ENCODE measurements at places on chromosomes 16 and 17. TPM values are rescaled to one million over a fixed set of nuclear protein-coding genes. Genes with fewer than 3 reads are reported as not detected.

DNA sequence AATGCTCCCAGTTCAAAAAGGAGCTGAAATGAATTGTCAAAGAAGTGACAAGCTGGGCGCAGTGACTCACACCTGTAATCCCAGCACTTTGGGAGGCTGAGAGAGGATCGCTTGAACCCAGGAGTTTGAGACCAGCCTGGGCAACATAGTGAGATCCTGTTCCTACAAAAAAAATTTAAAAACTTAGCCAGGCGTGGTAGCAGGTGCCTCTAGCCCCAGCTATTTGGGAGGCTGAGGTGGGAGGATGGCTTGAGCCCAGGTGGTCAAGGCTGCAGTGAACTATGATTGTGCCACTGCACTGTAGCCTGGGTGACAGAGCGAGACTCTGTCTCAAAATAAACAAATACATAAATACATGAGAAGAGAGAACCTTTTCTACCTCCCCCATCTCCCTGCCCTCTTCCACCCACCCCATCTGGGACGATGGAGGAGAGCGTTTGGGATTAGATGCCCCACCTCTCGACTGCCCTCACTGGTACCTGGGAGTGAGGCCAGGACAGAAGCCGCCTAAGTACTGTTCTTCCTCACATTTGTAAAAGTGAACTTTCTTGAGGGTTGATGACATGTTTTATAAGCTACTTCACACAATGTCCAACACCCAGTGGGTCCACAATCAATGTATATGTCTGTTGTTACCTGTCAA lies 2.4 kb downstream of the IL4R start:
- no peak for DNase-seq

DNA sequence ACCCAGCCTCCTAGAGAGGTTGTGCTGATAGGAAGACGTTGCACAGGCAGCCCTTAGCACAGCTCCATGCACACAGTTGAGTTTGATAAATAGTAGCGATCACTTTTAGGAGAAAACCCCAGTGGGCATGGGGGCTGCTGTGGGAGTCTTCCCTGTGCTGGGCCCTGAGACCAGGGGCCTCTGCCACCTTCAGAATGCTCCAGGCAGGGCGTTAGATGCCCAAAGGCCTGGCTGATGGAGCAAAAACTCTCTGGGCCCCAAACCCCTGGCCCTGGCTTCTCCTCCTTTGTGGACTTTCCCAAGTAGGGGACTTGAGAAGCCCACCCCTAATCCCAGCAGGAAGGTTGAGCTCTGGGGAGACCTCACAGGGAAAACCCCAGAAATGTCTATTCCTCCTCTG lies 14.3 kb upstream of the SLC4A1 start:
- no peak for DNase-seq

DNA sequence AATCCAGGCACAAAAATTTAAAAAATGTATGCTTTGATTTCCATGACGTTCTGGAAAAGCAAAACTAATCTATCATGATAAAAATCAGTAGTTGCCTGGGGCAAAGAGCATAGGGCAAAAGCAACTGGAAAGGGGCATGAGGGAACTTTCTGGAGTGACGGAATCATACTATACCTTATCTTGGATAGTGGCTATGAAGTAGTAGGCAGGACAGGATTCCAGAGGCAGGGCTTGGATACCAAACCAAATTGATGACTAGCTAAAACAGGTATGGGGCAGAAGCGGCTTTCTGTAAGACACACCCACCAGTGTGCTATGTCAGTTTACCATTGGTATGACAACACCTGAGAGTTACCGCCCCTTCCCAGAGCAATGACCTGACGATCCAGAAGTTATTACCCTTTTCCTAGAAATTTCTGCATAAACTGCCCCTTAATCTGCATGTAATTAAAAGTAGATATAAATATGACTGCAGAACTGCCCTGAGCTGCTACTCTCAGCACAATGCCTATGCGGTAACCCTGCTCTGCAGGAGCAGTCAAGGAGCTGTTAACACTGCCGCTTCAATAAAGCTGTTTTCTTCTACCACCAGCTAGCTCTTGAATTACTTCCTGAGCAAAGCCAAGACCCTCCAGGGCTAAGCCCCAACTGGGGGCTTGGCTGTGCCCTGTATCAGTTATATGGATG lies 56.7 kb downstream of the CFDP1 start:
- no peak for DNase-seq

- no peak for DNase-seq
Measured at GRCh38 chr16:69486724-69487123, 62.3 kb downstream of the CYB5B start.

DNA sequence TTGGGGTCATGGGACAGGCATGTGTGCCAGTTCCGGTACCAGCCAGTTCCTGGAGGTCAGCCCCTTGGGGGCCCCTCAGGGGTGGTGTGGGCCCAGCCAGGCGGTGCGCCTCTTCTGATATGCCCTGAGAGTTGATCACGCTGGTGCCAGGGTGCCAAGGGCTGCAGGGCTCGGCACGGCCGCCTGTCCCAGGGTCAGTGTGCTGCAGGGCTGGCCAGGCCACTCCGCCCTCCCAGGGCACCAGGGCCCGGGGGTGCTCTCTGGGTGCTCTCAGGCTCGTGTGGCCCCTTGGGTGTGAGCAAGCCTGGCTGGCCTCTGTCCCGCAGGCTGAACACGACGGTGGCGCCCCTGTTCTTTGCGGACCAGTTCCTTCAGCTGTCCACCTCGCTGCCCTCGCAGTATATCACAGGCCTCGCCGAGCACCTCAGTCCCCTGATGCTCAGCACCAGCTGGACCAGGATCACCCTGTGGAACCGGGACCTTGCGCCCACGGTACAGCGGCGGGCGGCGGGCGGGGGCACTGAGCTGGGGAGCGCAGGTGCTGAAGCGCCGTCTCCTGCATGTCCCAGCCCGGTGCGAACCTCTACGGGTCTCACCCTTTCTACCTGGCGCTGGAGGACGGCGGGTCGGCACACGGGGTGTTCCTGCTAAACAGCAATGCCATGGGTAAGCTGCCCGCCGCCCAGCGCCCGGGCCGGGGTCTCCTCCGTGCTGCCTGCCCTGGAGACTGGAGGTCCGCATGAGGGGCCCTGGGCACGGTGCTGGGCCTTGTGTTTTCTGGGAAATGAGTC lies 6.0 kb downstream of the GAA start:
- no peak for DNase-seq

The USP36 gene
- 18.3 TPM for polyA plus RNA-seq

DNA sequence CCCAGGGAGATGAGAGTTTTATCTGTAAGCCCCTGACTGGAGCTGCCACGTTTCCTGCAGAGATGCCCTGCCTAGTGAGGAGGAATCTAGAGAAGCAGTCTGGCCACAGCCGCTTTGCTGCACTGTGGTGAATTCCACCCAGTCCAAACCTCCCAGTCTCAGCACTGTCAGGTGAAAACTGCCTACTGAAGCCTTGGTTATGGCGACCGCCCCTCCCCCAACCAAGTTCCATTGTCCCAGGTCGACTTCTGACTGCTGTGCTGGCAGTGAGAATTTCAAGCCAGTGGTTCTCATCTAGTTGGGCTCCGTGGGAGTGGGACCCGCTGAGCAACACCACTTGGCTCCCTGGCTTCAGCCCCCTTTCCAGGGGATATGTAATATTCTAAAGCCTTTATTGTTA lies 10.2 kb upstream of the LYZL6 start:
- DNase-seq, result no peak

DNA sequence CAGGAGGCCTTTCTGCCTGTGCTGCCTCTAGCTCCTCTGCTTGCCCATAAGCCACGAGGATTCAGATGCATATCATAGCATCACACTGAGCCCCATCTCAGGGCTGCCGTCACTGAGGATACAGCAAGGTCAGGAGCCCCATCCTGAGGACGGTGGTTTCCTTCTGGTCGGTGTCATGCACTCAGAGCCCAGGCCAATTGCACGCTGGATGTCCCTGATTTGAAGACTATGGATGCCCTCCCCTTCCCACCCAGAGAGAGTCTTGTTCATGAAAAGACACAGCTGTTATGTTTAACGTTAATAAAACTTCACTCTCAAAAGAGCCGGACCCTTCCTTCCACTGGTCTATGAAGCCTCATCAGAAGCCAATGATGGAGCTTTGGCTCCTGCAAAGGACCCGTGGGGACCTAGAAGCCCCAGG lies 19.9 kb downstream of the COTL1 start:
- no peak for DNase-seq
